ENCODE measurements at places on chromosomes 16 and 17. TPM values are rescaled to one million over a fixed set of nuclear protein-coding genes. Genes with fewer than 3 reads are reported as not detected.

ZPBP2 gene
- not detected for total RNA-seq

LRRC46 gene
- 1.3 TPM for total RNA-seq

GRIN2A gene
- total RNA-seq: not detected

GLIS2 gene
- total RNA-seq: 1.8 TPM

CBLN1 gene
- not detected for total RNA-seq

FNDC8 gene
- total RNA-seq: not detected

PIRT gene
- total RNA-seq: not detected

TRAF4 gene
- total RNA-seq: 54.2 TPM

GRCh38 chr17:67602974-67603373 lies 114.8 kb upstream of the NOL11 start:
- DNase-seq: peak; percentile 46

DNA sequence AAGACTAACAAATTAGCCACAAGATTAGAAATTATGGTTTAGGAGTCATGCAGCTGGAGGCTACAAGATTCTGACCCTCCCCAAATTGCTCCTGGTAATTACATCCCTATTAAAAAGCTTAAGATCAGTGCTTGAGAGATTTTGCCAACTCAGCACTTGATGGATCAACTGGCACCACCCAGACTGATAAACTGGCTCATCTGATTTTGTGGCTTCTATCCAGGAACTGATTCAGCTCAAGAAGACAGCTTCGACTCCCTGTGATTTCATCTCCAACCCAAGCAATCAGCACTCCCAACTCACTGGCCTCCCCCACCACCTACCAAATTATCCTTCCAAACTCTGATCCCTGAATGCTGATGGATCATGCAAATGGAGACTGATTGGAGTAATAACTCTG lies 94.8 kb downstream of the TNFRSF13B start:
- DNase-seq: peak; percentile 3

DNA sequence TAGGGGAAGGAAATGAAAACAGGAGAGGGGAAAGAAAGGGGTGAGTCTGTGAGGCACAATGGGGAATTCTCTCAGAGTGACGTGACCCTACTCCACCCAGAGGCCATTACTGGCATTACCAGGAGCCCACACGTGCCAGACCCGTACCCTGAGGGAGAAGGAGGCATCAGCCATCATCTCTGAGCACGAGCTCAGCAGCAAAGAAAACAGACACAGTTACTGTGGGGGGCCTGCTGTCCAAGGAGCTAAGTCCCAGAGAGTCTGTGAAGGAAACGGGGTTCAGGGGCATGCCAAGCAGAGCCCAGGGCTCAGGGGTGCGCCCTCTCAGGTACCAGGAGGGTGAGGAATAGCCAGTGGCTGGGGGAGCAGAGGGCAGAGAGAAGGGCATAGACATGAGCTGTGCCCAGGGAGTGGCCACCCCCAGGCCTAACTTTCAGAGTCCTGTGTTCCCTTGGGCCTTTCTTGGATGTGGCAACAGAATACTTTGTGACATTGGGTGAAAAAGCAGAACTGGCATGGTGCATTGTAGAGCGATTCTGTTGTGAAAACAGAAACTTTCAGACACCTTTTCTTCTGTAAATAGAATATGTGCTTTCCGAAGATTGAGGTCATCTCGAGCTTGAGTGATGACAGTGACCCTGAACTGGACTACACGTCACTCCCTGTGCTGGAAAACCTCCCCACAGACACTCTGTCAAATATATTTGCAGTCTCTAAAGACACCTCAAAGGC lies 11.3 kb downstream of the TAF1C start:
- DNase-seq: peak; percentile 81

DNA sequence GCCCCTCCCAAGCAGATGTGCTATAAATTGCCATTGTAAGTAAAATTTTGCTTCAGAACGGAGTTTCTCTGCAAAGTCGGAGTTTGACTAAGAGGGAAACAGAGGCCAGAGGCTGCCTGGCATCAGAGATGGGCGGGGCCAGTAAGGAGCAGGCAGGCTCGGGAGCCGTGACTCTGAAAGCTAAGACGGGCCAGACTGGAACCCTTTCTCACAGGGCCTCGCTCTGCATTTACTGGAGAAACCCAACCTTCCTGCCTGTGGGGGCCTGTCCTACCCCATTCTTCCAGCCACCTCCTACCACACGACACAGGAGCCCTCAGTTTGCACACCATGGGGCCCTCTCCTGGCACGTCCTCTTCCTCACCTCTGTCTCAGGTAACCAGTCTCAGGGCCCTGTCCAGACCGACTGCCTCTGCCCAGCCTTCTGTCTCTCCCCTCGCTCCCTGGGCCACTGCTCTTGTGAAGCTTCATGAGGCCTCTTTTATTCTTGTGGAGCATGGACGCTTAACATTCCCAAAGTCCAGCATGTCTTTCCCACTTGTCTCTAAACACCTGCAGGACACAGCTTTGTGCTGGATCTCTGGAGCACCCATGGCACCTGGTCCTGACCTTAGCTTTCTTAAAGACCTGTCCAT lies 48.4 kb upstream of the ACSF3 start:
- DNase-seq: peak; percentile 42

- DNase-seq: no peak
These were observed 405.5 kb upstream of the PSMD7 start for GRCh38 chr16:73891129-73891542.

- DNase-seq: peak; percentile 99
These were observed at the start of gene SRSF1 for GRCh38 chr17:58006924-58007780. Gene SRSF1, minus strand, starts transcription at chr17:58007246. Its CDS starts 109 bp downstream, at chr17:58007137.

DNA sequence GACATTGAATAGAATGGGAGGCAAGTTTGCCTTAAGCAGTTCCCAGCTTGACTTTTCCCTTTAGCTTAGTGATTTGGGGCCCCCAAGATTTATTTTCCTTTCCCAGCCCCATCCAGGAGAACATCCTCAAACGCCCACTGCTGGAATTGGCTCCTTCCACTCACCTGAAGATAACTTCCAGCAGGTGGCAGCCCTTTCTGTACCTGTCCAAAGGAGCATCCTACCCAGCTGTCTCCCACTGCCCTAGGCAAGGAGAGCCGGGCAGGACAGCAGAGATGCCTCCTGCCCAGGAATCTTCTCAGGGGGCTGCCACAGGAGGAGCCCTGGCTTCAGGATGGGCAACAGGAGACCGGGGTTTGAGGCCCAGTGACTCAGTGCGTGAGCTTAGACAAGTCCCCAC lies 6.4 kb downstream of the CACNG5 start:
- DNase-seq: no peak

GRCh38 chr16:79257953-79258490 lies 342.5 kb downstream of the MAF start:
- DNase-seq: no peak

DNA sequence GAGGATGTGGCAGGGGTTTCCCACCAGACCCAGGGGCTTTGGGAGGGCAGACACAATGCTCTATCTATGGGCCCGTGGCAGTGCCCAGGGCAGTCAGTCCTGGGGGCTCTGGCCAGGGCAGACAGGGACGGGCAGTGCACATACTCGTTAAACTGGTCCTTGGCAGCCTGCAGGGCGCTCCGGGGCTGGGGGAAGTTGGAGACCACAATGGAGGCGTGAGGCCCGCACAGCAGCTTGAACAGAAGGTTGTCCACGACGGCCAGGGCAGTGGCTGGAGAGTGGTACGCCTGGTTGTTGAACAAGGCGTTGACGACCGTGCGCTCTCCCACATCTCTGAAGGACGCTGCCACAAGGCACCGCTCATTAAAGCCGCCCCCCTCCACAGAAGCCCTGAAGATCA lies 18.6 kb upstream of the RNPS1 start:
- DNase-seq: no peak

DNA sequence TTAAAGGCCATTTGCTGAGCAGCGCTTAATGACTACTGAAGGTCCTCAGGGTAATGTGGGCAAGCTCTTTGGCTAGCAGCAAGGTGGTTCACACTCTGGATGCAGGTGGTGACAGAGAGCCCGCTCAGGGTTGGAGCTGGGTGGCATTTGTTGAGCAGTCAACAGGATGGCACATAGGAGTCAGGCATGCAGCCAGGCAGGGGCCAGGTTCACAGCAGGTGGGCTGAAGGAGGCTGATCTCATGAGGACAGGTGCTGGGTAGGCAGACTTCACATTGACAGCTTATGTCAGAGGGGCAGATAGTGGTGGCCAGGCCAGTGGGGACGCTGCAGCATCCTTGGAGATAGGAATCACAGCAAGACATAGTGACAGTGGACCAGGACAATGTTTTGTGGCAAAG lies 4.5 kb downstream of the KRTAP3-1 start:
- DNase-seq: no peak

DNA sequence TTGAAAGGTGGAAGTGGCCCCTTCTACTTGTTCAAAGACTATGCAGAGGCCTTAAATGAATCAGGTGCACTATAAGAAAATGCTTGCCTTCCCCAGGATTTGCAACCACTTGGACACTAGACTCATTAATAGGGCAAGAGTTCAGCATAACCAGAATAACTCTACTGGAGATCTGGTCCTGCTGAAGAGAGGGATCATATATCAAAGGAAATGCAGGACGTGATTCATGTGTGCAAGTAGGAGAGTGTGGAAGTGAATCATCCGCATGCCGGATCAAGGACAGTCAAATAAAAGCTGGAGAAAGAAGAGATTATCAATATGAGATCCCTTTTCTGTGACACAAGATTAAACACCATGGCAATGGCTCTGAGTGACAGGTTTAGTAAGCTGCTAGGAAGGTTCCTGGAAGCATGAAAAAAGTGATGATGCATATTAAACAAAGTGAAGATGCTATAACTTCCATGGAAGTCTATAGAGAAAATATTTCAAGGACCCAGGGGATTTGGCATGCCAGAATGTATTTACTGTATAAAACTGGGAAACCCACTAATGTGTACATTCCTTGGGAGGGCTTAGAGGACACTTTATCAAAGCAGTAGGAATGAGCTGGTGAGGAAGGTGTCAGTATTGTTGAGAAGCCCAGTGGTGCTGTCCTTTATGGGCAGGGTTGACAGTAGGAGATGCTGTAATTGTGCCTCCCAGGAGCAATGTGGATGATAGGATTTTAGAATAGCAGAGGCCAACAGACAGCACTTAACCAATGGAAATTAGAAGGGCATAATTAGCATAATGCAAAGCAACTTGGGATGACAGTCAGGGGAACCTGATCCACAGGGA lies 133.1 kb downstream of the ABCA8 start:
- DNase-seq: no peak

DNA sequence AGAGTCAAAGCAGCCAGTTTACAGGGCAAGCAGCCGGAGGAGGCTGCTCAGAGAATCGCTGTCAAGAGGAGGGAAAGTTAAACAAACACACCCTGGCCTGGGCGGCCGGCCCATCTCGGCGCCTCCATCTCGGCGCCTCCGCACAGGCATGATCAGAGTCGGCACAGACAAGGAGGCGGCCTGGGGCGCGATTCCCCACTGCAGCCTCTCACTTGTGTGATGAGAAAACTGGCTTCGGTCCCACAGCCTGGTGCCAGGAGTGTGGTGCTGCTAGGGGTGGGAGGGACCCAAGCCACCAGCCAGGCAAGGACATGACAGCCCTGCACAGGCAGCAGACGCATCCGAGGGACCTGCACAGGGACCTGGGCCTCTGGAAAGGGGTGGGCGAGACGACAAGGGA lies 17.7 kb downstream of the SLC38A10 start:
- DNase-seq: no peak

- DNase-seq: no peak
These were observed 14.0 kb downstream of the GRIN2A start for GRCh38 chr16:10168258-10168657.

DNA sequence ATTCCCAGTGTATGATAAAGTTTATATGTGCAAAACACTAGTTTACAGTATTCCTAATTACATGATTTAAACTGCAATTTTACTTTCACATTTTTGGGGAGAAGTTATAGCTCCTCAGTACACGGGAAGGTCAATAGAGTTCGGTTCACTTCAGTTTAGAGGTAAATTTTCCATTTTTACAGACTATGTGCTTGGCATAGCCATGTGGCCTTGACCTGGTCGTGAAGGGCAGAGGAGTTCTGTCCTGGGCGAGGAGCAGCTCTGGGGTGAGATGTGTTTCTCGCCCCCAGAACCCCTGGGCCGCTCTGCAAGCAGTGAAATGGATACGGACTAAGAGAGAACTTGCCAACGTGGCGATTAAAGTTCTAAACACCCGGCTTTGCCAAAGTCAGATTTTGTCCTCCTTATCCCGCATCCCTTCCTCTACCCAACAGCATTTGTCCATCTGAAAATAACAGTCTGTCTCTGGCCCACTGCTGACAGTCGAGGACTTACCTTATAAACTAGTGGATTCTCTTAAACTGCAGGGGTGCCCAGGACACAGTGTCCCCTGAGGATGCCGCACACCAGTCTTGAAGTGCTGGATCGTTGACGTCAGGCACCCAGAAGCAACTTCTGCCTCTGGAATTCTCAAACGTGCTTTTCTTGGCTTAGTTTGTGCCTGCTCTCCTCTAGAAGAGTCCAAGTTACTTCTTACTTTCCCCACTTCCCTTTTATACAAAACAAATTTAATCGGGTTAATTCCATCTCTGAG lies 1.5 kb upstream of the SIAH1 start:
- DNase-seq: no peak

GRCh38 chr17:73278465-73279453 lies 17.1 kb upstream of the CPSF4L start:
- no peak for DNase-seq

DNA sequence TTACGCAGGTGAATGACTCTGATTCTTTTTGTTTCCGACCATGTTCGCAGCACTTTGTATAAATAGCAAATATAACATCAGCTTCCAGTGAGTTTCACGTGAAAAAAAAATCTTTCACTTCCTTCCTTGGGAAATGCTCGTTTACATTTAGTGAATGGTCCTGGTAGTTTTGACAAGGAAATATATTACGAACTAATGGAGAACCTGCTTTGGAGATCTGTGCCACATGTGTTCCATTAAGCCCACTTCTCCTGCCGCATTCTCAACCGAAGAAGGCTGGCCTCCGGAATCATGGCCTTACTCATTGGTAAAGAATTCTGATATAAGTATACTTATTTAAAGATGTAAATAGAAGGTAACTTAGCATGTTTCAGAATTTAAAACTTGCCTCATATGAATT lies 3.6 kb downstream of the CRAMP1 start:
- no peak for DNase-seq

DNA sequence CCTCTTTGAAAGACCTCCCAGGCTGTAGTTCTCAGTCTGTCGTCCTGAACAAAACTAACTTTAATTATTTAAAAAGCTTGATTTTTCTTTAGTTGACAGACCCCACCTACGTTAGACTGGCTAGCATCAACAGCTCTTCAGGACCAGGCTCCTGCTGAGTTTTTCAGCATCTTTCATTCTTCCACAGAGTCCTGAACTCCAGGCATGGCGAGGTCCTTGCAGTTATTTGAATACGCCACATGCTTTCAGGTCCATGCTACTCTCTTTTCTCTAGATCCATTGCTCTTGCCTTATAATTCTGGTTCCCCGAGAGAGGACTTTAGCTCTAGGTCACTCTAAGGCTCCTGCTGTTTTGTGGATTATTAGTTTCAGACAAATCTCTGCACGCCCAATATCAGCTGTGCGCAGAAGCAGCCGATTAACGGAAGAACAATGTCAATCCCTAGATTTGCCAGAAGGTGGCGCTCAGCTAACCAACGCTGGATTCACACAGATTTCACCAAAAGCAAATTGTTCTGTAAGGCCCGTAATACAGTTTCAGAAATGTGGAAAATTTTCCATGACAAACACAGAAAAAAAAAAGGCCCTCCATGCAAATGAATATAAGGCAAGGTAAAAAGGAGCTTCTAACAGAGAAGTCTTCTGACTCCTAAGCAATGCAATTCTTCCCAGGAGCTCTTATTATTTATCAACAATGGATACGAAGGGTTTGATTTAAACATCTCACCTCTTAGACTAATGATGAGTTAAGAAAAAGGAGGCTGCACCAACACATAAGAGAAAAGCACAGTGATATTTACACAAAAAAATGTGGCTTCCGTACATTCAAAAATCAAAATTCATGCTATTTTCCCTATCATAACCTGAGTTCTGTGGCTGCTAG lies 33.5 kb upstream of the BCO1 start:
- DNase-seq: no peak

GRCh38 chr17:69907132-69907847 lies 167.7 kb upstream of the KCNJ16 start:
- no peak for DNase-seq

Measured in spleen (tissue), 13 donors.